ENCODE measurements at places on chromosomes 5 and 9. TPM values are rescaled to one million over a fixed set of nuclear protein-coding genes. Genes with fewer than 3 reads are reported as not detected.

GCNT4 gene
- total RNA-seq: 7.8 TPM

LAMC3 gene
- 0.06 TPM for total RNA-seq

GARIN3 gene
- total RNA-seq: not detected

PRUNE2 gene
- 728 TPM for total RNA-seq

FOXD4L3 gene
- not detected for total RNA-seq

AJM1 gene
- 11.1 TPM for total RNA-seq

TTC16 gene
- 0.17 TPM for total RNA-seq

ZNF483 gene
- 14.1 TPM for total RNA-seq

ADGRD2 gene
- not detected for total RNA-seq

SEMA6A gene
- total RNA-seq: 20.9 TPM

- no peak for DNase-seq
- no peak overlapping the region for H3K4me3 ChIP-seq
- H3K27ac ChIP-seq: no peak overlapping the region
- H3K4me1 ChIP-seq: peaks cover 14% of the 10 kb centered on the region
- no peaks in the 10 kb centered on the region for H3K27me3 ChIP-seq
Observed at GRCh38 chr9:133813749-133814585, 75.8 kb upstream of the SARDH start.

GRCh38 chr9:125110464-125110863 is 32.9 kb downstream of the SCAI start:
- H3K36me3 ChIP-seq: no peaks in the 10 kb centered on the region
- H3K4me3 ChIP-seq: no peak overlapping the region
- no peaks in the 10 kb centered on the region for H3K27me3 ChIP-seq
- DNase-seq: peak; percentile 77

DNA sequence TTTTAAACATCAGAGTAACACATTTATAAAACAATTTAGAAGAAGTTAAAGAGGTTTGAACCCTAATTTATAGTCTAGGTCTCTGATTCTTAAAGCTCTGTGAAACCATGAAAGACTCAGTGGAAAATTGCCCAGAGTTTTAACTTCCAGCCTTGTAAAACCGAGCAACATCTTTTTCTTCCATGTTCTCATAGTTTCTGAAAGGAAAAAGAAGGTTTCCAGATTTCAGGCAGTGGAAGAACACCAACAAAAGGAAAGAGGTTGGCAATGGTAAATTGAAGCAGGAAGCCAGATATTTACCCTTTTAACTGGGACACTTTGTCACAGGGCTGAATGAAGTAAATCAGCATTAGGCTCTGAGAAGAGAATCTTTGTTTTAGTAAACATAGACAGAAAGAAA is 1999.3 kb downstream of the MAT2B start:
- H3K4me1 ChIP-seq: no peaks in the 10 kb centered on the region
- no peak overlapping the region for H3K27ac ChIP-seq
- no peak for DNase-seq
- H3K27me3 ChIP-seq: no peaks in the 10 kb centered on the region
- no peak overlapping the region for H3K4me3 ChIP-seq

- no peaks in the 10 kb centered on the region for H3K27me3 ChIP-seq
- H3K4me1 ChIP-seq: peaks cover 6% of the 10 kb centered on the region
- no peak for DNase-seq
- H3K4me3 ChIP-seq: no peak overlapping the region
- H3K27ac ChIP-seq: no peak overlapping the region
Observed at GRCh38 chr9:4939118-4939561, 45.9 kb upstream of the JAK2 start.

DNA sequence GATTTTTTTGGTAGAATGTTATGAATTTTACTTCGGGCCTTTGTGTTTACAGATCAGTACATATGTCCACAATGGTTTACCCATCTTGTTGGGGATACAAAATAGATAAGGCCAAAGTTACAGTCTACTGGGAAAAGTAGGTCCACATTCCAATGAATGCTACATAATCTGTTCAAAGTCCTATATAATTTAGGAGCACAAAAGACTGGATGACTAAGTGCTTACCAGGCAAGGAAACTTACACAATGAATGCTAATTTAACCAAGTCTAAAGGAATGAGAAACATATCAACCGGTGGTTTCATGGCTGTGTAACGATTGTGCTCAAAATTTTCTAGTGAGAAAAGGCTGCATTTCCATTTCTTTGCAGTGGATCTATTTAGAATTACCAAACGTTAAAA is 97.4 kb upstream of the TRPM3 start:
- no peak overlapping the region for H3K27ac ChIP-seq
- no peak overlapping the region for H3K4me3 ChIP-seq
- no peak for DNase-seq
- H3K36me3 ChIP-seq: no peaks in the 10 kb centered on the region

- no peak overlapping the region for H3K27ac ChIP-seq
- no peak for DNase-seq
- no peak overlapping the region for H3K4me3 ChIP-seq
- H3K4me1 ChIP-seq: peaks cover 21% of the 10 kb centered on the region
- H3K36me3 ChIP-seq: no peaks in the 10 kb centered on the region
- peaks cover 72% of the 10 kb centered on the region for H3K27me3 ChIP-seq
Observed at GRCh38 chr5:135492319-135492626, 40.1 kb upstream of the TIFAB start.

DNA sequence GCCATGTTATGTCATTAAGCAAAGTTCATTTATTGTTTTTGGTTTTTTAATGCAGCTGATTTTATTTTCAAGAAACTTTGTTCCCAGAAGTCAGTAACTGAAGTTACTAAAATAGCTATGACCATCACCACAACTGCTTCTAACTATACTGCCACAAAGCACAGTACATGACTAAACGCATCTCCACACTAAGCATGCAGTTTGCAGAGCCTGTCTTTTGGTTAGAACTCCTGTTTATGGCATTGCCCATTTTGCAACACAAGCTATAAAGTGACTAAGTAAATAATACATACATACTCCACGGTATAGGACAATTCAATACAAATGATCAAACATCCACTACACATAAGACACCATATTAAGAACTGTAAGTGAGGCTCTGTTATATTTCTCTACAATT is 109.7 kb downstream of the MLLT3 start:
- H3K4me3 ChIP-seq: no peak overlapping the region
- peaks cover 22% of the 10 kb centered on the region for H3K4me1 ChIP-seq
- no peaks in the 10 kb centered on the region for H3K36me3 ChIP-seq
- H3K27me3 ChIP-seq: no peaks in the 10 kb centered on the region

DNA sequence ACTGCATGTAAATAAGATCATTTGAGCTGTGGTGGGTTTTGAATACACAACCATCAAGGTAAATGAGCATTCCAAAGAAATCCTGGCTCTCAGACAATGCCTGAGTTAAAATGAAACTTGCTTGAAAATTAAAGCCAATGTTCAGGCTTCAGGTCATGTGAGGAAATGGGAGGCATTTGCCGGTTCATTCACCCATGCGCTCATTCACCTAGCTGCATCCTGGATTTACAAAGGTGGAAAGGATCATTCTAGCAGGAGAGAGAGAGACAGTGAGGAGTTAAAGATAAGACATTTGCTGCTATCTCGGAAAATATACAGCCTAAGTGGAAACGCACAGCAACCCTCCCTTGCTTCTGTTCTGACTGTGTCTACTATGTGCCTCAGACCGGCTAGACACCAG is 143.8 kb upstream of the KLF4 start:
- no peak overlapping the region for H3K27ac ChIP-seq
- DNase-seq: no peak
- no peaks in the 10 kb centered on the region for H3K27me3 ChIP-seq
- H3K4me3 ChIP-seq: no peak overlapping the region
- peaks cover 26% of the 10 kb centered on the region for H3K4me1 ChIP-seq
- no peaks in the 10 kb centered on the region for H3K36me3 ChIP-seq

DNA sequence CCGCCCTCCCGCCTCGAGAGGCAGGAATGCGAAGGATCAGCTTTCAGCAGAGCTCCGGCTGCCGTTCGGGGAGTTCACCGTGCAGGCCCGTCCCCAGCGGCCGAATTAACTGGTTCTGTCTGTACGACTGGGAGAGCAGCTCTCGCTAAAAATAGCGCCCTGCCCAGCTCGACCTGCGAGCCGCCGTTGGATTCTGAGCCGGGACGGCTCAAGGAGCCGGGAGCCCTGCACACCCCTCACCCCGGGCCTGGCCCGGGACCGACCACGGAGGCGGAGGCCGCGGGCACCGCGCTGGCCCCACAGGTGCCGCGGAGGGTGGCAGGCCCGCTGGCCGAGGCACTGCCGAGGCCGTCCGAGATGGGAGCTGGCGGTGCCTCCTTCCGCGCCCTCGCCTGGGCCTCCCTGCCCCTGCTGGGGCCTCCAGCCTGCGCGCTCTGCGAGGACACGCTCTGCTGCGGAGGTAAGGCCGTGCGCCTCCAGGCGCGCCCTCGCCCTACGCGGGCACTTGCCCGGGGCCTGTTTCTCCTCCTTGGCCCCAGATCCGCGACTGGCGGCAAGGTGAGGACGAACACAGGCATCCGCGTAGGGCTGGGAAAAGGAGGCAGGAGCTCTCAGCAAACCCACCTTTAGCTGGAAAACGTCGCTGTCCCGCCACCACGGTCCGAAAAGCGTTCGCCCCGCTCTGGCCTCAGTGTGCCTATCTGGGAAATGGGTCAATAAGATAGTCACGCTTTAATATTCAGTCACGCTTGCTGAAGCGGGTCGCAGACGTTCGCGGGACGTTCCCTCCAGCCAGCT is 53.1 kb upstream of the DAB2IP start:
- DNase-seq: no peak
- H3K36me3 ChIP-seq: no peaks in the 10 kb centered on the region
- H3K27ac ChIP-seq: peak overlapping the region; percentile 99

DNA sequence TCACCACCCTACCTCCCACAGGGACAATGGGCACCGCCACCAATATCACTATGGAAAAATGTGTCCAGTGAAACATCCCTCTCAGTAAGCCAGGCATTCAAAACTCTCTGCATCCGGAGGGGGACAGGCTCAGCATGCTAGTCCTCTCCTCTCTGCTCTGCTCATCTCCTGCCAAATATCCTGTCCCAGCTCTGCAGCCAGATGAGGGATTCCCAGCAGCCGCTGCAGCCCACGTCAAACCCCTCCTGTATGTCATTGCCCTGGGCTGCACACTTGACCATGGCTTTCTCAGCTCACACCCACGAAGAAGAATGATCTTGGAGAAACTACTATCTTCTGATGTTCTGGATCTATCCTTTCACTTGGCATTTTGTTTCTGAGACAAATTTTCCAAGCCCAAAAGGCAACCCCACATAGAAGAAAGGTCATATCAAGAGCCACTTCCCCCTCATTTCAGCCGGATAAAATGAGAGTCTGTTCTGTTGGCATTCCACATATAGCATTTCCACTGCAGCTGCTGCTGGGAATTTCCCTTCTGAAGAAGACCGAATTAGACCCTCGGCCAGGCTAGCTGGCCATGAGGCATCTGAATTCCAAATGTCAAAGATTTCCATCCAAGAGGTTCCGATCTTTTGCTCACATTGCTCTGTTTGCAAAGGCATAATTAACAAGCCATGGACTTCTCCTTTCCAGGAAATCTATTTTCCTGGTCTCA is 338.0 kb downstream of the ACTL7B start:
- no peaks in the 10 kb centered on the region for H3K36me3 ChIP-seq
- H3K27ac ChIP-seq: no peak overlapping the region
- DNase-seq: no peak
- H3K4me3 ChIP-seq: no peak overlapping the region
- no peaks in the 10 kb centered on the region for H3K27me3 ChIP-seq
- H3K4me1 ChIP-seq: no peaks in the 10 kb centered on the region
